Effector memory CD4-positive, alpha-beta T cell (primary cell): ENCODE measurements at places on chromosomes 12 and 14.

GRCh38 chr12:41250748-41251147 lies 62.6 kb downstream of the PDZRN4 start:
- DNase-seq: no peak
- H3K36me3 ChIP-seq: no peaks in the 10 kb centered on the region
- no peak overlapping the region for H3K27ac ChIP-seq
- no peaks in the 10 kb centered on the region for H3K4me1 ChIP-seq

DNA sequence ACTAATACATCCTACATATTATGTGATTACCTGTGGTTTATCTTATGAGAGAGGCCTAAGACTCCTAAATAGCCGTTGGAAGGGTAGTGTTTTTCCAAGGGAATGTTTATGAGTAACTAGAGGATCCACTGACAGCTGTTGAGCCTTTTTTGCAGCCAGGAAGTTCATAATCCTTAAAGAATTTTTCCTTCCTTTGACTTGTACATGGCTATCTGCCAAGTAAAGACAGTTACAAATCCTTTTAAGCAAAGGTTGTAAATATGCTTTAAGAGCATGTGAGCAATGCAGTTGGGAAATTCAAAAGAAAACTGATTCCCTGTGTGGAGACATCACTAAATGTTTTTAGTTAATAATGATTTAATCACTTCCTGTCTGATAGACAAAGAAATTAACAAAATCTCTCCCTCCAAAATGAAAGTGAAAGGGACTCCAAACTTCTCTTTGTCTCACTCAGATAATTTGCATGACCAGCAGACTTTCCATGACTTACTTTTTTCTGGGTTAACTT lies 333.8 kb downstream of the PDZRN4 start:
- no peaks in the 10 kb centered on the region for H3K36me3 ChIP-seq
- H3K4me3 ChIP-seq: peak overlapping the region; percentile 20
- H3K4me1 ChIP-seq: peaks cover 3% of the 10 kb centered on the region
- H3K27me3 ChIP-seq: no peaks in the 10 kb centered on the region
- no peak for DNase-seq
- H3K27ac ChIP-seq: no peak overlapping the region

DNA sequence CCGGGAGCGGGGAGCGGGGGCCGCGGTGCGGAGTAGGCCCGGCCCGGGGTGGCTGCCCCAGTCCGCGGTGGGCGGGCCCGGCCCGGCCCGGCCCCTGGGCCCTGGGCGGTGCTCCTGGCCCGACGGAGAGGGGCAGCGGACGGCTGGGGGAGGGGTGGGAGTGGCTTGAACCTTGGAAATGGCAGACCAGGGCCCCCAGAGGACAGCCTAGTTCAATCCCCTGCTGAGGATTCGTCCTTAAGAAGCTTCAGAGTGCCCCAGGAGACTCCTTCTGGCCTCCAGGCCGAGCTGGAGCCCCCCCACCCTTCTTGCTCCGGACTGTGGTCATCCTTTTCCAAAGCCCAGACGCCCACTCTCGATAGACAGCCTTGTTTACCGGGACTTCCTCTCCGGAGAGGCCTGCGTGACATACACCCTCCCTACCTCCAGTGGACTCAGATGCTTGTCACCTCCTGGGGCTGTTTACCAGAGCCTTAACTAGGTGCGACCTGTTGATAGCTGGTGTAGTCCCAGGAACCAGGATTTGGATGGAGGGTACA lies 458 bp downstream of the KHNYN start:
- H3K36me3 ChIP-seq: peaks cover 27% of the 10 kb centered on the region
- H3K4me3 ChIP-seq: peak overlapping the region; percentile 94
- no peak for DNase-seq
- H3K4me1 ChIP-seq: peaks cover 51% of the 10 kb centered on the region

- no peaks in the 10 kb centered on the region for H3K36me3 ChIP-seq
- H3K4me3 ChIP-seq: no peak overlapping the region
- no peak overlapping the region for H3K27ac ChIP-seq
Observed at GRCh38 chr12:124688356-124688992, 121.1 kb upstream of the NCOR2 start.
